ENCODE measurements at places on chromosomes 16 and 17. TPM values are rescaled to one million over a fixed set of nuclear protein-coding genes. Genes with fewer than 3 reads are reported as not detected.

- DNase-seq, result no peak
These were observed 19.5 kb downstream of the GPR179 start for GRCh38 chr17:38324141-38324697.

DNA sequence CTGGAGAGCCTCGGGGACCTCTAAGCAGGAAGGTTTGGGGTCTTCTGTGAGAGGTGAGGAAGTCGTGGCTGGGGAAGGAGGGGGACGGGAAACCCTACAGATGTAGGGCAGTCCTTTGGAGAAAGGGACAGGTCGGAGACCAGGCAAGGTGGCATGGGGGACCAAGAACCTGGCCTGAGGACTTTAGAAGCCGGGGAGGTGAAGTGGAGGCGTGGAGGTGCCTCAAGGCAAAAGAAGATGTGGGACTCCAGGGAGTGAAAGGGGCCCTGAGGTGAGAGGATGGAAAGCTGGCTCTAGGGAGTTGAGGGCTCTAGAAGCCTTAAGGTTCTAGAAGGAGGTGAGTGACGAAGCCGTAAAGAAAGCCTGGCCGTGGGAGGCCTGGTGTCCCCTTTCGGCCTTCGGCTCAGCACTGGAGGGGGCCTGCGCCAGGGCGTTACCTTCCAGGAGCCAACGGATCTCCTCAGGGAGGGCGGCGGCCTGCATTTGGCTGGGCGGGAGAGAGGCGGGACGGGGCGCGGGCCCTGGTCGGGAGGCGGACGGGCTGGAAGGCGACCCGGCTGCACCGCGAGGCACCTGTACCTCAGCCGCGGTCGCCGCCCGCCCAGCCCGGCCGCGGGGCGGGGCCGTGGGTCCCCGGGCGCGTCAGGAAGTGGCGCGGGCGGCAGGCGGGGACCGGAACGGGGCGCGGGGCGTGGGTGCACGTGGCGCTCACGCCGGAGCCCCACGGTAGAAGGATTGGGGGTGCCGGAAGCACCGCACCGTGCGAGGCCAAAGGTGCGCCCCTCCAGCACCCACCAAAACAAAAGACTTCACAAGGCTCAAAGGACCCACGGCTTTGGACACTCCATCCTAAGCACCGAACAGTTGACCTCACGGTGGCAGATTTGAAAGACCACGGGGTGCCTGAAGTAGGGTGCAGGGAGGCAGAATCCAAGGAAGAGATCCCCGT, at the start of gene SKAP1:
SKAP1 (minus strand) TSS at position 577 of the 949 bp plus-strand sequence.
- no peak for DNase-seq

GRCh38 chr17:56822725-56823124, 11.0 kb downstream of the C17orf67 start:
- no peak for DNase-seq

DNA sequence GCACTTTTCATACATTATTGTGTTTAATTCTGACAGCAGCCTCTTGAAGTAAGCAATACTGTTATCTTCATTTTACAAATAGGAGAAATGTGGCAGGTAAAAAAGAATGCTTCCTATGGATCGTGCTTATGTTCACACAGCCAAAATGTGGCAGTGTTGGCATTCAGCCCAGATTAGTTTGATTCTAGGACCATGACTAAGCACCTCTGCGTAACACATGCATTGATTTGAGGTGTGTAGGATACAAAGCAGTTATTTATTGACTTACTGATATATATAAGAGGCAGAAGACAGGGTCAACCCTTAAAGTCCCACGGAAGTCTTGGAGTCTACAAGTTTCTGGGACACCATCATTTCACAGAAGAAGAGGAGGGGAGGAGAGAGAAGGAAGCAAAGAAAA, 1144.4 kb upstream of the GOT2 start:
- DNase-seq, result no peak

DNA sequence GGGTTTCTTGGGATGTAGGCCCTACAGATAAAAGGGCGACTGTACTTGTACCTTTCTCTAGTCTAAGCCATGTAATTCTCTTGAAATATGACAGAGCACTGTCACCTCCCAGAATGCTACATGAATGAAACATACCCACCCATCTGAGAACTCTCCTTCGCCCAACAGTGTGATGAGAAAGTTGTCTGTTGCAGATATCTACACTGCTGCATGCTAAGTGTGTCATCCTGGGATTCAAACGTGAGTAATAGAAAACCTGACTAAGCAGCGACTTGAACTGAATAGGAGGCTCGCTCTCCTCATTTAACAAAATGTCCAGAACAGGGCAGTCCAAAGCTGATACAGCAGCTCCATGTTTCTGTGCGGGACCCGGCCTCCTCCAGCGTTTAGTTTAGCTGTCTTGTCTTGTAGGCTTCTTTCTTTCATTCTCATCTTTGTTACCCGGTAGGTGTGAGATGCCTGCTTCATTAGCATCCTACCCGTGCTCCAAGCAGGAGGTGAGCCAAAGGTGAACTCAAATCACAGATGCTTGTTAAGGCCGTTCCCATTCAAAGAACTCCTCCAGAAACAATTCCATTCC, 211.9 kb downstream of the PRKCA start:
- DNase-seq, result no peak

DNA sequence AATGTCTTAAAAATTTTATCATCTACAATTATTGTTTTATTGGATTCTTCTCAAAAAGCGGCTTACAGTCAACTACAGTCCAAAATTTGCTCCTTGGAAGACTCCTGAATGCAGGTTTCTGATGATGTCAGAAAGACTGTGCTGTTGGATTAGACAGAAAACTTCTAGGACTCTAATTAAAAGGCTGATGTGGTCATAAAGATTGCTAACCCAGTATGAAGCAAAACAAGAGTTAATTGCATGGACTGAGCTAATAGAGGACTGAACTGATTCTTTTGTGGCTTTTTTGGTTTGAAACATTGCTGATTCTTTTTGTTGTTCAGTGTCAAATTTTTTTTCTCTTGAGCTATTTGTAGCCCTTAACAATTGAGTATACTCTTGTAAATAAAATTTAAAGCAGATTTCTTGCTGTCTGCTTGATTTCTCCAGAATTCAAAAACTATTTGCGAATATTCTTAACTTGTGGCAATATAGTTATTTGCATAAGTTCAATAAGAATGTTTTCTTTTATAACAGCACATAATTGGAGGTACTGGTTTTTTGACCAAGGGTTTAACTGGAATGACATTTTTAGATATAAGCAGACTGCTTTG, 33.1 kb upstream of the LCMT1 start:
- no peak for DNase-seq

DNA sequence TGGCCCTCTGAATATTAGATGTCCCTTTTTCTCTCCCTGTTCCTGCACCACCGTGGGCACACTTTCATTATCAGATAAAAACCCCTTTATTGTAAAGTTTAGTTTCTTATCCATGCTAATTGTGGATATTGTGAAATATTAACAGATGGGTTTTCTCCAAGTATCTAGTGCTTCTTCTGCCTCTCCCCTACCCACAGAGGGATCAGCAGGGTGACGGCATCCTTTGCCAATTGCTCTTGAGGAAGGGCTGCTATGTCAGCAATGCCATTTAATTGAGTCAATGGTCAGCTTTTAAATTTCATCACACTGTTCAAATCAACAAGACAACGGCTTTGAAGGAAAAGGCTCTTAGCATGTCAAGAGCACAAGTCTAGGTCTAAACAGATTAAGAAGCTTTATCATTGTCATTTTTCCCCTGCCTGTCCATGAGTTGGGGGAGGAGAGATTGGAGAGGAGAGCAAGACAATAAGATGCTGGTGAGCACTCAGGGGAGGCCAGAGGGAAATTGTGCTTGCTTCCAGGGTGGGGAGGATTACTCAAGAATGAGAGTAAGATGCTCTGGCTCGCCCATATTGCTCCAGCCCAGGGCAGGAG, 443.0 kb upstream of the CCL2 start:
- DNase-seq, result no peak

The TM4SF5 gene
- total RNA-seq, result not detected

The CDRT15L2 gene
- total RNA-seq, result not detected

The RNF40 gene
- total RNA-seq, result 101 TPM

The TMEM238L gene
- total RNA-seq, result not detected

The OTOP3 gene
- not detected for total RNA-seq

The ZG16 gene
- total RNA-seq, result not detected

The SMARCD2 gene
- total RNA-seq, result 52.3 TPM

All from spinal cord (tissue), 10 donors.